Activated CD4-positive, CD25-positive, alpha-beta regulatory T cell treated with anti-CD3 and anti-CD28 coated beads, Interleukin-2, amount 50 U/mL, for 24 hours (primary cell): ENCODE measurements at places on chromosomes 7 and 10.

- ATAC-seq, result no peak
Observed at GRCh38 chr7:102323914-102324195, 32.4 kb downstream of the SPDYE6 start.

DNA sequence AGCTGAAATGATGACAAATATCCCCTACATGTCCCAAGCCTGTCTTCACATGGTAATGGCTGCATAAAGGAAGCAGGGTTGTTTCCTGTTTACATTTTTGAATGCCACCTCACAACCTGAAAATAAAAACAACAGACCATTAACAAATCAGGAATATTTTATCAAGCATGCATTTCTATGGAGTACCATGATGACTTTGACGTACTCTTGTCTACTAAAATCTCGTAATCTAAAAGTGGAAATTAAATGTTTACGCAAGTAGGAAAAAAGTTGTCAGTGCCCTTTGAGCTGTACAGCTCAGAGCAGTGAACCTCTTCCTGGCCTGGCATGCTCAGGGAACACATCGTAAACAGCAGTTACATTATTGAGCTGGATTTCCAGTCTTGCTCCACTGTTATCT lies 194.1 kb downstream of the INHBA start:
- no peak for ATAC-seq

DNA sequence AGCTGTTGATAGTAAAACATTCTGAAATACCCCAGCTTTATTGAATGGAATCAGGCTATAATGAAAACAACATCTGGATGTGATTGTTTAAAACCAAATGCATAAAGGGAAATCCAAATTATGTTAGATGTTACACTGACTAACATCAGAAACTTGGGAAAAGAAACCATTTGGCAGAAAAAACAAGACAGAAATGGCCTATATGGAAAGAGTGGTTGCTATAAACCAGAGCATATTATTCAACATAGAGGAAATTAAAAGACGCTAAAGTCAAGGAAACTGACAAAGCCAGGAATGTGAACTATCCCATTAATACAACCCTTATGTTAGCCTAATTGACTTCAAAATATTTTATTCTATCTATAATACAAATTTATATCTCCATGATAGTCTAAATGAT lies 53.0 kb upstream of the CABCOCO1 start:
- no peak for ATAC-seq

DNA sequence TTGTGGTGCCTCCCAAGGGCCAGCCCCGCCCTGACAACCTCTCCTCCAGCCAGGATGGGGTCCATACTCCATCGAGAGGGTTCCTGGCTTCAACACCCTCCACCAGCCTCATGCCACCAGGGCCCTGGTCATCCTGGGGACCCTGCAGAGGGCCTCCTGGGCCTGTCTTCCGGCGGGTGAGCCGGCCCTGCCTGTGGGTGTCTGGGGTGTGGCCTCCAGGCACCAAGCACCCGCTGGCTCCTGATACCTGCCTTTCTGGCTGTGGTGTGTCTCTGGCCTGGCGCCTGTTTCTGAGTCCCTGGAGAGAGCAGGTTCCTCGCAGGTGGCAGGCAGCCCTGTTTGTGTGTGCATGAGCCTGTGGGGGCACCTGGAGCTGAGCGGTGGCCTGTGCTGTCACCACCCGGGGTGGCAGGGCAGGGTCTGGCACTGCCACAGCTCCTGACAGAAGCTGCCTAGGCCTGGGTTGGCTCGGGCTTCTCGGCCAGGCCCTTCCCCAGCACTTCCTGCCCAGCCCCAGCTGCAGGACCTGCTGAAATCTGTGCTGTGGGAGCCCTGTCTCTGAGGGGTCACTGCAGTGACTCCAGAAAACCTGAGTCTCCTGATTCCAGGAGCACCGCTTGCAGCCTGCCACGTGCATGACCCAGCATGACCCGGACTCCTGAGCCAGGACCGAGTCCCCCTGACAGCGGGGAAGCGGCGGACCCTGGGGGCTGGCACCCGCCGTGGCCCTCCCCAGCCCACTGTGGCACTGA lies 18.4 kb downstream of the ADAM8 start:
- no peak for ATAC-seq
